Femur (tissue), 1 donor: ENCODE measurements at places on chromosomes 16 and 17.
A peak's percentile ranks its signal among the peaks of the same experiment; 100 is the strongest.

DNA sequence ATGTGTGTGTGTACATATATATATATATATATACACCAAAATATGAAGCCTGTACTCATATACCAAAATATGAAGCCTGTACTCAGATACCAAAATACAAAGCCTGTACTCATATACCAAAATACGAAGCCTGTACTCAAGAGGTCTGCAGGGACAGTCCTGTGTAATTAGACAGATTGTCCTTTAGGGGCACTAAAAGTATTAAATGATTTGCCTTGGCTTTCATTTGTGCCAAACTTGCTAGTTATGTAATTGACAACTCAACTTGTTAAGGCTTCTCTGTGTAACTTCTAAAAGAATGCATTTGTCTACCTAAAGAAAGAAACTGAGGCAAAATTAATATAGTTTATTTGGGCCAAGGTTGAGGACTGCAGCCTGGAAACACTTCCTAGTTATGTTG is 30.8 kb upstream of the DHX40 start:
- no peak for DNase-seq

DNA sequence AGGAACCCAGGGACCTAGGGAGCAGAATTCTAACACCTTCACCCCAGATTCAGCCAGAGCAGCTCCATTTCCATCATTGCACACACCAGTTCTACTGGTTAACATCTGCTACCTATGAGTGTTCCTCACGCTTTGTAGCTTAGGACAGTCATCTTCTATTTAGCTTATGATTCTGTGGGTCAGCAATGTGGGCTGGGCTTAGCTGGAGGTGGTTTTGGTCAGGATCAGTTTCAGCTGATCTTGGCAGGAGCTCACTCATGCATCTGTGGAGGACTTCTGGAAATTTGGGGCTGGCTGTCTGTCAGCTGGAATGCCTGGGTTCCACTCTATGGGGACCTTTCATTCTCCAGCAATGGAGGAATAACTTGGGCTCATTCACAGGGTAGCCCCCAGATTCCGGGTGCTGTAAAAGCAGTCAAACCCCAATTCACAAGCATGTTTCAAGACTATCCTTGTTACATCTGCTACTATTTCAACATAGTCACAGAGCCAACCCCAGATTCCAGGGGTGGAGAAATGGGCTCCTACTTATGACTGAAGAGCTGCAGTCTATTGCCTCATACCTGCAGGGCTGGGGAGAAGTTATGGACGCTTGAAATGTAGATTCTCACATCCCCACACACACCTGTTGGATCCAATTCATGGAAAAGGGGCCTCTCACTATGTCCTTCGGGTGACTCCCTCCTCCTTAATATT is 3.4 kb upstream of the HP start:
- DNase-seq = no peak

DNA sequence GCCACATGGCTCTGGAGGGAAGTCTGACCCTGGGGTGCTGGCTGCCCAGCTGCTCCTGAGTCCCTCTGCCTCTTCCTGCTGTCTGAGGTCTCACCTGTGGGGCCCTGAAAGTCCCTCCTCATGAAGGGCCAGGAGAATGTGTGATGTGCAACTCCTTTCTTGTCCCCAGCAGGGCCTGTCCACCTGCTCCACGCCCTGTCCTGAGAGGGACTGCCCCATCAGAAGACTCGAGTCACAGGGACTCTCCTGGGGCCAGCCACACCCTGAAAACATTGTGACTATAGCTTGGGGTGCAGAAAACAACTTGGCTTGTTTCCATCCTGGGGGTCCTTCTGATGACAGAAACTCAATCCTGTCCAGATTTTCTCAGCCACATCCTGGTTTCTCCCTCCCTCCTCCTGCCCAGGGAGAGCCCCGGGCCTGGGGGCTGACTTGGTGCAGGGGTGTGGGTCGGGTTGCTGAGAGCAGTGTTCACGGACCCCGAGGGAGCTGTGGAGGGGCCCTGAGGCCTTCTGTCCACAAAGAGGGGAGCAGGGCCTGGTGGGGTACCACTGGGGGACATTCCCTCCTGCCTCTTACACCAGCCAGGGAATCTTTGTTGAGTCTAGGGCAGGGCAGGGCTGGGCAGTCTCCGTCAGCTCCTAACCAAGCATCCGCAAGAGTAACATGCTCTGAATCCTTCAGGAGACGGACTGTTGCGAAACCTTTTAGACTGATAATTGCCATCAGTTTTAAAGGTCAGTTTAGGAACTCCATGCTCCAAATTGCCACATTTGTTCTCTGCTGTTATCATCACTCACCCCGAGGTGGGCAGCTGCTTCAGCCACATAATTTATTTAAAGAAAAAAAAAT is 45.9 kb downstream of the NT5M start:
- DNase-seq = no peak

DNA sequence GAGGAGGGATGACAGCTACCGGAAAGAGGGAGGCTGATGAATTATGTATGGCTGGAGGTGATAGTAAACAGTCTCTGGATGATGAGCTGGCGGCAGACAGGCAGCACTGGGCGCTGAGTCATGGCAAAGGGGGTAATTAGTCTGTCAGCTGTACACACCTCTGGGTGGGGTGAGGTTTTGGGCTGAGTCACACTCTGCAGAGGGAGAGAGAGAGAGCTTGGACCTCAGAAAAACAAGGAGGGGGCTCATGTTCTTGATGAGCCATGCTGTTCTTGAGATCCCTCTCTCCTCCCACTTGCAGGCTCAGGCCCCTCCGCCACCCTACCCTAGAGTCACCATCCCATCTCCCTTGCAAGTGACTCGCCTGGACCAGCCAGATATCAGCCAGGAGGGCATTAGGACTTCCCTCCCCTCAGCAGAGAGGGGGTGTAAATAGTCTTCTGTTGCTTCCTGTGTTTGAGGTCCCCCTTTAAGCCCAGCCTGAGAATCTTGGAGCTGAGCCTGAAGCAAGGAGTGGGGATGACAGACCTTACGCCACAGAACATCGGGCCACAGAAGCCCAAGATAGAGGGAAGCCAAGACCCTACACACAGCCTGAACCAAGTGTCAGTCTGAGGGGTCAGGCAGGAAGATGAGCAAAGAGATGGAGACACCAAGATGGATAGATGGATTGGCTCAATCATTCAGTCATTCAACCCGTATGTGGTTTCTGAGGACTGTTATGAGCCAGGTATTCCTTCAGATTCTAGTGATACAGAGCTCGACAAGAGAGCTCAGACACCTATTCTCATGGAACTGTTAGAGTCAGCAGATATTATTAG is 383.2 kb upstream of the CCL2 start:
- peak; percentile 26 for DNase-seq

- DNase-seq = no peak
Measured at GRCh38 chr17:71327376-71328059, 793.3 kb upstream of the SOX9 start.

GRCh38 chr16:50273888-50274325 is 7.6 kb downstream of the ADCY7 start:
- no peak for DNase-seq

- no peak for DNase-seq
Measured at GRCh38 chr16:52309446-52310416, 237.2 kb downstream of the TOX3 start.

DNA sequence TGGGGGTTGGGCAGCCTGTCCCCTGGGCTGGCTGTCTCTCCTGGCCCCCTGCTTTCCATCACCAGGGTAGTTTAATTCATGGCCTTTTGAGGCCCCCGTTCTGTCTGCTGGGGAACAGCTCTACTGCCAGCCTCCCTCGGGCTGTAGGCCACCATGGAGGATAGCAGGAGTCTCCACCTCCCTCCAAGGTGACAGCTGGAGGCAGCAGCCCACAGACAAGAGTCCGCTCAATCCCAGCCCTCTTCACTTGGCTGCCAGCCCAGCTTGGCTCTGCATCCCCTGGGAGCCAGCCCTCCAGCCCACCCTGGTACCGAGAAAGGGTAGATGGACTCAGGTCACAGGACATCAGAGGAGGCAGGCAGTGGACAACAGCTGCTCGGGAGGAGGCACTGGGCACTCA is 194.6 kb upstream of the SDK2 start:
- DNase-seq = no peak

- no peak for DNase-seq
Measured at GRCh38 chr17:77516902-77517301, 376.1 kb downstream of the SEC14L1 start.

GRCh38 chr16:51922476-51922875 is 624.5 kb downstream of the TOX3 start:
- DNase-seq = no peak
